Thymus (tissue), 14 donors: ENCODE measurements at places on chromosomes 3 and 15. TPM values are rescaled to one million over a fixed set of nuclear protein-coding genes. Genes with fewer than 3 reads are reported as not detected.

DNA sequence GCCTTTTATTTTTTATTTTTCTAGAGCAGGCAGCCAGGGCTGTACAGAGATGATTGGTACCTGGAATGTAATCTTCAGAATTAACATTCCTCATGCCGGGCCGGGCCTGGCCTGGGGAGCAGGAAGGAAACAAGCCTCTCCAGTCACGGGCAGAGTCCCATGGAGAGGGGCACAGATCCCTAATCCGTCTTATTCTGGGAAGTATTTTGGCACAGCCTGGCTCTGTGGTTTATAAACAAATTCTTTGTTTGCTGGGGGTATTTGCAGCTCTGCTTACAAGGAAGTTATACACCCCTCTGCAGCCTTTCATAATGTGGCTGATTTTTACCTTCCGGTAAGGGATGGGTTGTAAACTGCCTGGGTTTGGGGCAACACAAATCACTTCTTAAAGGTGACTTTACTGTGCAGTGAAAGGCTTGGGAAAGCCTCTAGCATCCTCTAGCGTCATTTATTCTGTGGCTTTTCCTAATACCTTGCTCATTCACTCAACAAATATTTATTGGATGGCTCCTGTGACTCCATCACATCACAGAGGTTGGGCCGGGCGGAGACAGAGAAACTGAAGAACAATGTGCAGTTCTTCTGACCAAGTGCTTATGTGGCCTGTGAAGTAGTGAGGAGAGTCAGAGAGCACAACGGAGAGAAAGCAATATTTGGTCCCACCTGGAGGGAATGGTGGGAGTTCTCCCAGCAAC lies 2.7 kb downstream of the SLC6A20 start:
- no peaks in the 10 kb centered on the region for H3K36me3 ChIP-seq
- H3K4me3 ChIP-seq = no peak overlapping the region
- H3K27ac ChIP-seq = no peak overlapping the region
- H3K4me1 ChIP-seq = peaks cover 35% of the 10 kb centered on the region
- peaks cover 50% of the 10 kb centered on the region for H3K27me3 ChIP-seq

SERINC4 gene
- total RNA-seq = 0.05 TPM

CCDC39 gene
- 0.05 TPM for total RNA-seq

- DNase-seq = no peak
- no peaks in the 10 kb centered on the region for H3K4me1 ChIP-seq
- no peak overlapping the region for H3K4me3 ChIP-seq
- H3K27me3 ChIP-seq = no peaks in the 10 kb centered on the region
- no peaks in the 10 kb centered on the region for H3K36me3 ChIP-seq
- H3K27ac ChIP-seq = no peak overlapping the region
Observed at GRCh38 chr3:37675833-37676596, 185.7 kb upstream of the CTDSPL start.

CYP19A1 gene
- total RNA-seq = 0.42 TPM

FANCI gene
- 55.1 TPM for total RNA-seq

DNA sequence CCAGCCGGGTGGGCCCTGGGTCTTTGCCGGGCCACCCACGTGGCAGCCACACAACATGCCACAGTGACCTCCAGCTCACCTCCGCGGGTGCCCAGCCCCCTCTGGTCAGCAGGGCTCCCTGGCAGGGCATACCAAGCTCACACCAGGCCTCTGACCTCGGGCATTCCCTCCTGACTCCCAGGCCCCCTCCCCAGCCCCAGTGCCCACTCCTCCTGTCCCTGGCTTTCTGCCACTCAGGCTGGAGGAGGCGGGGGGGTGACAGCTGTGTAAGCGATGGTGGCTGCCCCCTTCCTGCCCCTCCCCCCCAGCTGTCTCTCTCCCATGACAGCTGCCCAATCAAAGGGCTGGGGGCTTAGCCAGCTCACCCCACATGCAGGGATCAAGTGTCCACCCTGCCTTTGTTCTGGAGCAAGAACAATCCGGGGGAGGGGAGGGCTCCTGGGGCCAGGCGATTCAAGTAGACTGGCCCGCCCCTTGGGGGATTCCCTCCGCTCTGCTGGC lies 3.3 kb downstream of the PCBP4 start:
- peaks cover 20% of the 10 kb centered on the region for H3K4me1 ChIP-seq
- no peaks in the 10 kb centered on the region for H3K36me3 ChIP-seq
- no peak for DNase-seq
- H3K27me3 ChIP-seq = peaks cover 95% of the 10 kb centered on the region
- H3K4me3 ChIP-seq = no peak overlapping the region

NMNAT3 gene
- total RNA-seq = 4.7 TPM

GRCh38 chr15:70555713-70556112 lies 207.6 kb downstream of the UACA start:
- no peaks in the 10 kb centered on the region for H3K27me3 ChIP-seq
- peaks cover 56% of the 10 kb centered on the region for H3K4me1 ChIP-seq
- no peaks in the 10 kb centered on the region for H3K36me3 ChIP-seq
- no peak for DNase-seq

DNA sequence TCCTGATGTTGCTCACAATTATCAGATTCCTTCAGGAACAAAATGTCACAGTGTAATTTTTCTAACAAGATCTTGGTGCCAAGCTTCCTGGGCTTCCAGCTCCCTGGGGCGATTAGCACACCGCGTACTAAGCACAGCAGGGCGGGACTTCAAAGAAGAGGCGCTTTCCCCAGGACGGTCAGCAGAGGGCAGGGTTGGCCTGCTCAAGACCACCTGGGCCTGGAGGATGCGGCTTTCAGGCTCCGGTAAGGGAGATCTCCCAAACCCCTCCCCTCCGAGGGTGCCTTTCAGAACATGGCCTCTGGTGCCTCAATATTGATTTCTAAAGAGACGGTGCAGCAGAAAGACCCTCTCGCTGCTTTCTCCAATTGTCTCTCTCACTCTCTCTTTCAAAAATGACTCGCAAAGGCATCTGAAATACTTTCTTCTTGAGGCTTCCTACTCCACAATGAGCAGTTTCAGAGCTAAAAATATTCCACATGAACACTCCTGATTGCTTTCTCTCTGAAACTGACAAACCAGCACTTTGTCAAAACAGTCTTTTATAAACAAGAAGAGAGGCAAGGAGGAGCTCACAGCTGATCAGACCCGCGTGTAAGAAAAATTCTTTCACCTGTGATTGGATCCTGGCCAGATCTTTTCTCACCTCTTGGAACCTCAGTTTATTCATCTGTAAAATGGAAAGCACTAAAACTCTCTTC lies 154.0 kb downstream of the ADAMTS9 start:
- no peak overlapping the region for H3K4me3 ChIP-seq
- no peaks in the 10 kb centered on the region for H3K4me1 ChIP-seq
- H3K36me3 ChIP-seq = no peaks in the 10 kb centered on the region
- H3K27ac ChIP-seq = no peak overlapping the region
- peak; percentile 53 for DNase-seq
- peaks cover 3% of the 10 kb centered on the region for H3K27me3 ChIP-seq

DNA sequence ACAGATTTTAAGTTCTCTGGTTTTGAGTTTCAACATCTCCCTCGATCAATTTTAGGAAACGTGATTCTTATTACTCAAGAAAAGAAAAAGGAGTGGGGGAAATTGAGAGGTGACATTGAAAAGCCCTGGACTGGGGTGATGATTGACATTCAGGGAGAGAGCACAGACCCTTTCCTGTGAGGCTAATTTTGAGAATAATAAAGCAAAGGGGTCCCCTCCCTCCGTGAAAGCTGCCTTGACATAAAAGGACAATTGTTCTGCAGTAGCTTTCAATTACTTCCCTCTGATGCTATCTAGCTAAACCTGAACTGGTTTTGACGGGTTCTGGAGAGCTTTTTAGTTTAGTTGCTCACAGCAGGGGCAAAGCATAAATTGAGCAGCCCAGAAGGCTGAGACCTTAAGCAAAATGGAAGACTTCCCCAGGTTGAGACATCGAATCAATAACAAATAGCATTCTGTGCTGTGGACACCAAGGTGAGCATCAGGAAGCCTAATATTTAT lies 14.4 kb upstream of the CMTM8 start:
- no peak overlapping the region for H3K27ac ChIP-seq
- H3K36me3 ChIP-seq = no peaks in the 10 kb centered on the region
- DNase-seq = no peak
- H3K27me3 ChIP-seq = no peaks in the 10 kb centered on the region

MKRN2OS gene
- total RNA-seq = 0.09 TPM

RTP4 gene
- 9.3 TPM for total RNA-seq

- no peaks in the 10 kb centered on the region for H3K4me1 ChIP-seq
- H3K4me3 ChIP-seq = no peak overlapping the region
- no peaks in the 10 kb centered on the region for H3K27me3 ChIP-seq
- H3K36me3 ChIP-seq = peaks cover 53% of the 10 kb centered on the region
Observed at GRCh38 chr3:182904164-182904563, 76.2 kb downstream of the DCUN1D1 start.

MCTP2 gene
- total RNA-seq = 9.3 TPM

TM6SF1 gene
- 2.9 TPM for total RNA-seq

CHRFAM7A gene
- total RNA-seq = 0.38 TPM
